ENCODE measurements at places on chromosomes 6 and 20.

DNA sequence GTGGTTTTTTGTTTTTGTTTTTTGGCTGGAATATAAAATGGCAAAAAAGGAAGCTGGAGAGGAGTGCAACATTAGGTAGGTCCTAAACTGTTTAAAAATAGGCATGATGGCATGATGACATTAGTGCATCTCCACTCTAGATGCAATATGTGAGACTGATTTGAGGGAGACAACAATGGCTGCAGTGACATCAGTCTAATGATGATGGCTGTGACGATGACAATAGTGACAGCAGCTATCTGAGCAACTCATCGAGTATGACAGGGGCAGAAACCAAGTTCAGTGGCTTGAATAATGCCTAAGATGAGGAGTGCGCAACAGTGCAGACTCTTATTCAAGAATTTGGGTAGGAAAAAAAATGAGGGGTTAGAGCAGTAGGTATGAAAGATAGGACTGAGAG, 82.0 kb downstream of the HS3ST5 start:
- no peak for DNase-seq

- no peak for DNase-seq
These were observed 35.0 kb downstream of the AKIRIN2 start for GRCh38 chr6:87667032-87667431.

DNA sequence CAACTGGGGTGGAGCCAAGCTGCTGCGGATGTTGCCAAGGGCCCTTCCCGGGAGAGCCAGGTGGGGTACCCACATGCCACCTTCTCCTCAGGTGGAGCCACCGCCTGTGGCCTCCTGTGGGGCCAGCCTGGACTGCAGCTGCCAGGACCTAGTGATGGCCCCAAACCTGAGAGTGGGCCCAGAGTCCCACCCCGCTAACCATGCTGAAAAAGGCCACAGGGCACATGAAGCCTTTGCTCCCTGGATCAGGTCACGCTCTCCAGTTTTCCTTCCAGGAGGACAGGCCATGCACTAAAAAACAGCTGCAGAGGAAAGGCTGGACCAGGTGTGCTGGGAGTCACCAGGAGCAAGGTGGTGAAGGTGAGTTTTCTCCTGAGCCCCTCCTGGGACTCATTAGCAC, 73.9 kb upstream of the SLC22A16 start:
- no peak for DNase-seq

DNA sequence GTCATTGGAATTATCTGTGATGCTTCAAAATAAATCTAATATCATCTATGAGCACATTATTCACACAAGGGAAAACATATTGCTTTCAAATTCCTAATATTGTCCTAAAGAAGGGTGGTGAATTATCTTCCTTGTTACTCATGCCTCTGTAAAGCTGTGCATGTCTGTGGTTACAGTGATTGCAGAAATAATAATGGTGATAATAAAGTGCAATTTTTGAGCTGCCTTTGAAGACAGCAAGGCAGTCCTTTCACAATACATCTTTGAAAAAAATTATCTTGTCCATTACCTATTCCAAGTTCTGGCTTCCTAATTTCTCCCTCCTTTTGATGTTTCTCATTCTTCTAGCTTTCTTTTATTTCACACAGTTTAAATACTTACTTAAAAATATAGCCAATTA, 442.1 kb upstream of the EYS start:
- no peak for DNase-seq

- no peak for DNase-seq
These were observed 47.9 kb downstream of the STK35 start for GRCh38 chr20:2149507-2149906.

GRCh38 chr6:139569566-139569965, 195.1 kb upstream of the CITED2 start:
- no peak for DNase-seq

GRCh38 chr6:142566628-142567396, 265.0 kb downstream of the ADGRG6 start:
- DNase-seq = peak; percentile 45

DNA sequence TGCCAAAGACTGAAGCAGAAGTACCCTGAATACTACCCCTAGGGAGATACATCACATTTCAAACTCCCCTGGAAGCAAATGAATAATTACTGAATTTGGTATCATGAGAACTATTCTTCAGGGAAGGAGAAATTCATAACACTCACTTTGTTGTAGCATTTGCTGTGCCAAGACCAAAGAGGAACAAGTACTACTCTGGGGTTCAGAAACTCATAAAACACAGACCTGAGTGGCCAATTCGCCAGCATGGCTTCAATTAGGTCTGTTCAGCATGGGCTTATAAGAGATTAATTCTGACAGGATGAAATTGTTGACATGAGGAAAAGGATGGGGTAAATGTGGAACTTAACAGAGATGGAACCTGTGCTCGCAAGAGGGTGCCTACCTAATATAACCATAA, 6.5 kb downstream of the ELOVL5 start:
- DNase-seq = no peak

GRCh38 chr6:139129284-139129683, 5.6 kb upstream of the HECA start:
- no peak for DNase-seq

- DNase-seq = no peak
These were observed 116.5 kb downstream of the TRDN start for GRCh38 chr6:123520217-123520616.

- no peak for DNase-seq
These were observed 213.8 kb upstream of the ZFP64 start for GRCh38 chr20:52405417-52405816.

DNA sequence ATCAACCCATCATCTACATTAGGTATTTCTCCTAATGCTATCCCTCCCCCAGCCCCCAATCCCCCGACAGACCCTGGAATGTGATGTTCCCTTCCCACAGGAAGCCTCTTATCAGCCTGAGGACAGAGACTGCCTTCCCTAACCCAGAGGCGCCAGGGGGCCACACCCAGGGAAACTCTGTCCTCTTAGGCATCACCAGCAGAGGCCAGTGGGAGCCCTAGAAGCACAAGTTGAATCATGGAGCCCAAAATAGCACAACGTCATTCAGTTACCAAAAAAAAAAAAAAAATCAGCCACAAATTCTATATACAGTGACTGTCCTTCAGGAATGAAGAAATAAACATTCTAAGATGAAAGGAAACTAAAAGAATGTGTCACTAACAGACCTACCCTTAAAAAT, 625.7 kb downstream of the TFAP2A start:
- no peak for DNase-seq

GRCh38 chr6:10082385-10082784, 332.5 kb downstream of the TFAP2A start:
- DNase-seq = no peak

DNA sequence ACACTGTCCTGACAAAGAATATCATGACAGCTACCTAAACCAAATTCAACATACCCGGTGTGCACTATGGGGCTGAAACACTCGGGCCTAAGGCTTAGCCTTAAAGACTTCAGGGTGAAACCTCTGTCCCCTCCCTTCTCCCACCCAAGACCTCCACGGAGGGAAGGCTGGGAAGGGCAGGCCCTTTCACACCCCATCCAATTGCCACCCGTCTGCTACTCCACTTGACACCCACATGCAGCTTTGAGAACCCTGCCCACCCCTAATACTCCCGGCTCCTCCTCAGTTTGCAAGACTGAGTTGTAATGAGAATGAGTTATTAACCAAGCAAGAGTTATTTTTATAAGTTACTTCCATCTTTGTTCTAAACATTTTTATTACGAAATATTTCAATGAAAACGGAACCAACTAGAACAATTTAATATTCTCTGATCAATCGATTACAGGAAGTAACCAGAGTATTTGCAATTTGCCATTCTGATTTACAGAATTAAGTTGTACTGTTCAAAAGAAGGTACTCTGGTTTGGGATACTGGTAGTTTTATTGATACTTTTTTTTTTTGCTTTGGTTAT, 3.7 kb downstream of the TAF4 start:
- no peak for DNase-seq

GRCh38 chr6:159321267-159321666, 152.1 kb downstream of the FNDC1 start:
- no peak for DNase-seq

DNA sequence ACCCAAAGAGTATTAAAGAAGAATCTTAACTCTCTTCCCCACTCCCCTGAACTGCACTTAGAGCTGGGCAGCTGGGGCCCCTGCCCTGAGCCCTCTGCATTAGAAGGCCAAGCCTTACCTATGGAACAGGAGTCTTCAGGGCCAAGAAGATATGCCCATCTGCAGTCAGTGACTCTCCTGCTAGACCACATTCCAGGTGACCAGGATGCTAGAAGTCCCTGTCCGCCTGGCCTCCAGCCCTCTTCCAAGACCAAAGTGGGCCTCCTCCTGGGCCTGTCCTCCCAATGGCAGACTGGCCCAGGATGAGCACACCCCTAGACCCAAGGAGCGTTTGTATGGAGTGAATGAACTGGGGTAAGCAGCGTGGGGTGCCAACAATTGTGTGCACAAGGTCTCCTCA, 259.1 kb downstream of the LY86 start:
- DNase-seq = no peak

- DNase-seq = no peak
These were observed 4.7 kb downstream of the PTK6 start for GRCh38 chr20:63532449-63532971.

DNA sequence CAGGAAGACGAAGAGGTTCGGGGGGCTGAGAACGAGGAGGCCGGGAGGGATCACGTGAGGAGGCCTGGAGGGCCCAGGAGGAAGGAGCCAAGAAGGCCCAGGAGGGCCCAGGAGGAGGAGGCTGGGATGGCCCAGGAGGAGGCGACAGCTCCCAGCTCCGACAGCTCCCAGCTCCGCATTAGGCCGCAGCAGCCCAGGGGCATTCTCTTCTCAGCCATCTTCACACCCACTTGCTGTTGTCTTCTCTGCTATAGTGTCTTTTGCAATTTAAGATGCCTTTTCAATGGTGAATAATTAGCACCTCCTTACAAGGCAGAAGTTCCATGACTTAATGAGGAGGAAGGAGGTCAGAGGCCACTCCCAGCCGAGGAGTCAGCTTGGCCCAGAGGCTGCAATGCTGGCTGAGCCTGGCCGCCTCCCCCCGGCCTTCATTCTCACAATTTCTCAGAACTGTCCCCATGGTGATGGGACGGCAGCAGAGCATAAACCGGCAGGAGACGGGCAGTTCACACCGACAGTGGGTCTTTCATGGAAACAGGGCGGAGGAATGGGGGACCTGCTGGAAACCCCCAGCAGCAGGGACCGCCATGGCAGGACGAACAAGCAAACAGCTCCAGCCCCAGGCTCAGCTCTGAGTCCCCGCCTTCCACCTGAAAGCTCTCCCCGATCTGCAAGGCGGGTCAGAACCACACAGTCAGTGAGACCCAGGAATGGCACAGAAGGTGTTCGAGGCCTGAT, 45.1 kb downstream of the WDR27 start:
- no peak for DNase-seq

DNA sequence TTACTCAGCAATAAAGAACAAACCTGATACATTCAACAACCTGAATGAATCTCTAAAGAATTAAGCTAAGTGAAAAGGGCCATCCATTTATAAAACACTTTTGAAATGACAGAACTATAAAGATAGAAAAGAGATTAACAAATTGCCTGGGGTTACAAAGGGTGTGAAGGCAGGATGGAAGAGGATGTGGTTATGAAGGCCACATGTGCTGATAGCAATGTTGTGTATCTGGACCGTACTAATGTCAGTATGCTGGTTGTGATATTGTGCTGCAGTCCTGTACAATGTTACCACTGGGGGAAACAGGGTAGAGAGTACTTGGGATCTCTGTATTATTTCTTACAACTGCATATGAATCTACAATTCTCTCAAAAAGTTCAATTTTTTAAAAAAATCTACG, 36.4 kb downstream of the ELOVL5 start:
- no peak for DNase-seq

DNA sequence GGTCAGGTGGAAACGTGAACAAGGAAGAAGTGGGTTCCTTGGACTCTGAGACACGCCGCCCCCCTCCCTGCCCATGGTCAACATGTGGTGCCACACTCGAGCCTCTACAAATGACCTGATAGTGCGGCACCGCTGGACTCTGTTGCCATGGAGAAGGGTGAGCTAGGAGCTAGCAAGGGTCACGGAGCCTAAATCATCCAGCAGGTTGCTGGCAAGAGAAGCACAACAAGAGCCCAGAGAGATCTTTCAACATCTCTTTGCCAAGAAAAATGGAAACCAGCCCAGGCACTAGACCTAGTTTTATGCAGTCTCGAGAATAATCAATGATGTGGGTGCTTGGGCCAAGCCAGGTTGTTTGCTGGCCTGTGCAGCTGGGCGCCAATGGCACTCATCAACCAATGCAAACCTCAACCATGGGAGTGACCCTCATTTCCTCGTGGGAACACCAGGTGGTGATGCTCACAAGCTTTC, 69.5 kb downstream of the NOL4L start:
- no peak for DNase-seq

DNA sequence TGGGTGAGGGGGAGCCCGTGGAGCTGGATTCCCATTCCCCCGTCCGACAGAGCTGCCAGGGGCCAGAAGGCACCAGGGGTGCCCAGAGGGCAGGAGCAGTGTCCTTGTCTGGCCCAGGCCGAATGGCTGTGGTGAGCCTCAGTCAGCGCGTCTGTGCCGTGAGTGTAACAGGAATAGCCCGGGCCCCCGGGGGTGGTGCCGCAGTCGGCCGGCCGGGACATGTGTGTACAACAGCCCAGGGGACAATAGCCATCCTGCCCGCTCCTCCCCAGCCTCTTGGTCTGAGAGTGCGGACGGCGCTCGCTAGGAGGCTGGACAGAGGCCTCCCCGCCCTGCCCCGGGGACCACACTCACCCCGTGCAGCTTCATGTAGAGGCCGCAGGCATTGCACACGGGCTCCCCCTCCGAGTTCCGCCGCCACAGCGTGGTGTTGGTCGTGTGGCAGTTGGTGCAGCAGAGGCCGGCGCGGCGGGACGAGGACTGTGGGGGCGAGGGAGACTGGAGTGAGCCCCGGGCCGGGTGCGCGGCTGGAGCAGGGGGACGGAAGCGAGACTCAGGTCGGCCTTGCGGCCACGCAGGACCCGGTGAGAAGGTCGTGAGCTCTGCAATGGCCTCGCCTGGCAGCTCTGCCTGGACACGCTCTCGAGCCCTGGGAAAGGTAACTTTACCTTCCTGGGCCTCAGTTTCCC, 9.6 kb downstream of the GATA5 start:
- no peak for DNase-seq

GRCh38 chr20:17995967-17996819, 27.4 kb downstream of the MGME1 start:
- DNase-seq = peak; percentile 79

- no peak for DNase-seq
These were observed 880 bp upstream of the CPXM1 start for GRCh38 chr20:2801286-2801728.

- no peak for DNase-seq
These were observed 114.1 kb downstream of the ERMARD start for GRCh38 chr6:169865346-169866139.

DNA sequence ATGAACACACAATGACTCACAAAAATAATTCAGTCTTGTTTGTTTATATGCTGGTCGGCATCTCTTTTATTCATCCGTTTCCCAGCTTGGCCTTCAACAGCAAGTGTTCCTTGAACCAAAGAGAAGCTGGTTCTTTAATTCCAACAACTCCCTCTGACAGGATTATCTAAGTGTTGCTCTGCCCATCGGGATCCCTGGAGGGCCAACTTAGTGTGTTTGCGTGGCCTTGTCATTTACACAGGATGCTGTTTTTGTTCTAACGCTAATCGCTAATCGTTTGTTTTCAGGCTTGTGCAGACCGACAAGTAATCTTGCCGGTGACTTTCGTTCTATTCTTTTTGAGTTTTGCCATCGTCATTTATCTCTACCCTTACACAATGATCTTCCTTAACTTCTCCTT, 267.4 kb upstream of the EXOC2 start:
- DNase-seq = no peak

- DNase-seq = no peak
These were observed 144.8 kb downstream of the ZNF217 start for GRCh38 chr20:53448875-53449274.
